ENCODE measurements at places on chromosomes 16 and 17.
A peak's percentile ranks its signal among the peaks of the same experiment; 100 is the strongest.

GRCh38 chr17:31411707-31412285 is 20.3 kb downstream of the RAB11FIP4 start:
- DNase-seq: no peak

DNA sequence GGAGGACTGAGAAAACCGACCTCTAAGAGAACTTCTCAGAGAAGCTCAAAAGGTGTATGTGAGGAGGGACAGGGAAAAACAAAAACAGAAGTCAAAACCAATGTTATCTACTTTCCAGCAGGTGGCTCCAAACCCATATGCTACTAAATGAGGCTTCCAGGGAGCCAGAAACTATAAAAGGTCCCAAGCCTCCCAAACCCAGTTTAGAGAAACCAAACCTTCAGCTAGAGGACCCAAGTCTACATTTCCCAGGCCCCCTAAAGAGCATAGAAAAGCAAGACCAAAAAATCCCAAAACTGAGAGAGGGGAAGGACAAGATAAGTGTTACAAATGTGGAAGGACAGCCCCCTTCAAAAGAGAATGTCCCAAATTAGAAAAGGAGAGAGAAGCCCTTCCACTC is 3.7 kb downstream of the HPR start:
- DNase-seq: no peak

GRCh38 chr16:84751947-84752346 is 52.1 kb downstream of the USP10 start:
- no peak for DNase-seq

- DNase-seq: no peak
These were observed 78.5 kb upstream of the CLEC3A start for GRCh38 chr16:77943801-77944200.

DNA sequence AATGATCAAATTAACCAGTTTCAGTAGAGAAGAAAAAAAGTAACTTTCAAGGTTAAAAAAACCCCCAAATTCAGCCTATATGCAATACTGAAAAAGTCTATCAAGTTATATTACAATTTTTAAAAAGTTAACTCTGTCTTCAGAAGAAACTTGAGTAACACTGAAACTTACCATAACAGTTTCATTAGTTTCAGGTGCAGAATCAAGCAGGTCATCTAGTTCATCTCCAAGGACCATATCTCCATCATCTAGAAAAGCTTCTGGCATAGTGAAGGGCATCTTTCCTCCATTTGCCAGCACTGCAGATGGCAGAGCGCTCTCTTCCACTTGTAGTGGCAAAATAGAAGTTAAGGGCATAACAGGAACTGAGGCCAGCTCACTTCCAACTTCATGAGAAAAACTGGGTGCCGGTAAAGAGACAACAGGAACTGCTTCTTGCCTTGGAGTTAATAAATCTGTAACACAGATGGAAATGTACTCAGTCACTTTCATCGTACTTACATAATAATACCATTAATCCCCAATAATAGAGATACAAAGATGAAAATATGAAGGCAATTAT is 22.9 kb downstream of the ZC3H7A start:
- no peak for DNase-seq

GRCh38 chr17:83152745-83153611 is 73.6 kb downstream of the METRNL start:
- DNase-seq: no peak

- DNase-seq: no peak
These were observed 246.9 kb upstream of the RBFOX1 start for GRCh38 chr16:7085776-7086175.

GRCh38 chr16:54266363-54266955 is 20.1 kb downstream of the IRX3 start:
- no peak for DNase-seq

DNA sequence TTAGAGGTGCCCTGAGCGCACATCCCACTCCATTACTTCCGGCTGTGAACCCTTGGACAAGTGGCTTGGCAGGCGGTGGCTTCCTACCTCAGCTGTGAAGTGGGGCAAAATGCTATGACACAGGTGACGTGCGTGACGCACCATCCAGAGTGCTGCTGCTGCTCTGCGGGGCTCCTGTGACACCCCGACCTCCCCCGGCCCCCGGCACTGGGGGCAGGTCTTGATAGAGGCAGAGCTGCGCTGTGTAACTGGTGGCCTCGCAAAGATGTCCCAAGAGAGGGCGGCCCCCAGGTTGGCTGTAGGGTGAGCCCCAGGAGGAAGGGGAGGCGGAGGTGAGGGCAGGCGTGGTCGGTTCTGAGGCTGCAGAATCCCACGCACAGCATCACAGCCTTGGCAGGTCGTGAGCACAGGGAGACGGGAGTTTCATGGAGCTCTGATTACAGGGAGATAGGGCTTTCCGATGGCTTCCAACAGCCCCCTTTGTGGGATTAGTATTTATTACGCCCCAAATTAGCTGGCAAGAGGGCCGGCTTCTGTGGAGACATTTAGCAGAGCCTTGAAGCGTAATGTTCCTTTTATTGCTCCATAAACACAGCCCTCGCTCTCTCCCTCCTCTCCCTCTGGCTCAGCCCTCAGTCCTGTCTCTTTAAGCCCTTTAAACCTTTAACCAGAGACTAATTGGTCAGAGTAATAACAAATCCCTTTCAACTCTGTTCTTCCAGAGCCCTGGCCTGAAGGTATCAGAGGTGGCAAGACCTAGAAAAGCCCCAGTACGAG is 328.1 kb downstream of the C16orf95 start:
- DNase-seq: no peak

DNA sequence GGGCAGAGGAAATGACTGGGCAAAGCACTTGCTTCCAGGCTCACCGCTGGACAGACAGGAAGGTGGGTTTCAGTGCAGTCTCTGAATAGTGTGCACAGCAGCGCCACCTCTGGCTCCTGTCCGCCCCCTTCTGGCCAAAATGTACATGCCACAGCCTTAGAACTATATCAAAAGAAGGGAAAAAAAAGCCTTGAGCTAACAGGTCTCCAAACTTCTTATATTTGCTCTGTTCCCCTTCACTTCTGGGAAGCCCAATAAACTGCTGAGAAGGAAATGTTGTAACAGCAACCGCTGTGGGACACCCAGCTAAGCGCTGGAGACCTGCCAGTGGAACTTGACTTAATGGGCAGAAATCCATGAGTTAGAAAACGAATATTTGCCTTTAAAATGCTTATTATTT is 17.5 kb downstream of the COG7 start:
- DNase-seq: peak; percentile 33

GRCh38 chr16:89084411-89084810 is 9.2 kb upstream of the ACSF3 start:
- DNase-seq: no peak

DNA sequence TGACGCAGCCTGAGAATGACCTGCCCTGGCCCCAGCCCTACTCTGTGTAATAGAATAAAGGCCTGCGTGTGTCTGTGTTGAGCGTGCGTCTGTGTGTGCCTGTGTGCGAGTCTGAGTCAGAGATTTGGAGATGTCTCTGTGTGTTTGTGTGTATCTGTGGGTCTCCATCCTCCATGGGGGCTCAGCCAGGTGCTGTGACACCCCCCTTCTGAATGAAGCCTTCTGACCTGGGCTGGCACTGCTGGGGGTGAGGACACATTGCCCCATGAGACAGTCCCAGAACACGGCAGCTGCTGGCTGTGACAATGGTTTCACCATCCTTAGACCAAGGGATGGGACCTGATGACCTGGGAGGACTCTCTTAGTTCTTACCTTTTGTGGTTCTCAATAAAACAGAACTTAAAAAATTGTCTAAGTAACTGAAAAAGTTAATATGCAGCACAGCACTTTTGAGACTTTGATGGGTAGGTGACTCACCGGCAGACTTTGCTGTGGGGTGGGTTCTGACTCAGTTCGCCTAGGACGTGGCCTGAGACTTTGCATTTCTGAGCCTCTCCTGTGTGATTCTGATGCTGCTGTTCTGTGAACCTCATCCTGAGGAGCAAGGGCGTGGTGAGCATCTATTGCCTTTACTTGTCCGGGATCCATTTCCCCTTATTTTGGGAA is 5.7 kb downstream of the LAT start:
- DNase-seq: no peak

DNA sequence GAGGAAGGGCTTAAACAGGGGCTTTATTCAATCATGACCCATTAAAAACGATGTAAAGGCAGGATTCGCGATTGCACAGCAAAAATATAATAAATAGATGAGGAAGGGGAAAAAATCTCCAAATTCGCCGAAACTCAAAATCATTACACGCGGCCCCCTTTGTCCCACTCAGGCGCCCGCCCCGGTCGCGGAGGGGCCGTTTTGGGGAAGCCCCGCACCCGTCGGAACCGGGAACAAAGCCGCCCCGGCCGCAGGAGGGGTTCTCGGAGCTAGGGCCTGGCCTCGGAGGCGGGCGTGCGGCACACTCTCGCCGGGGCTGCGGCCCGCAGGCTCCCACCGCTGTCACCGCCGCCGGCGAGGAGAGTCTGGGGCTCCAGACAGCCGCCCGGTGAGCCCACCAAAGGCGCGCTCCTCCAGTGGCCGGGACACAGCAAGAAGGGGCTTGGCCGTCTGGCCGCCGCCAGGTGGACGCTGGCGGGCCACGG is 521 bp downstream of the C16orf87 start:
- no peak for DNase-seq

DNA sequence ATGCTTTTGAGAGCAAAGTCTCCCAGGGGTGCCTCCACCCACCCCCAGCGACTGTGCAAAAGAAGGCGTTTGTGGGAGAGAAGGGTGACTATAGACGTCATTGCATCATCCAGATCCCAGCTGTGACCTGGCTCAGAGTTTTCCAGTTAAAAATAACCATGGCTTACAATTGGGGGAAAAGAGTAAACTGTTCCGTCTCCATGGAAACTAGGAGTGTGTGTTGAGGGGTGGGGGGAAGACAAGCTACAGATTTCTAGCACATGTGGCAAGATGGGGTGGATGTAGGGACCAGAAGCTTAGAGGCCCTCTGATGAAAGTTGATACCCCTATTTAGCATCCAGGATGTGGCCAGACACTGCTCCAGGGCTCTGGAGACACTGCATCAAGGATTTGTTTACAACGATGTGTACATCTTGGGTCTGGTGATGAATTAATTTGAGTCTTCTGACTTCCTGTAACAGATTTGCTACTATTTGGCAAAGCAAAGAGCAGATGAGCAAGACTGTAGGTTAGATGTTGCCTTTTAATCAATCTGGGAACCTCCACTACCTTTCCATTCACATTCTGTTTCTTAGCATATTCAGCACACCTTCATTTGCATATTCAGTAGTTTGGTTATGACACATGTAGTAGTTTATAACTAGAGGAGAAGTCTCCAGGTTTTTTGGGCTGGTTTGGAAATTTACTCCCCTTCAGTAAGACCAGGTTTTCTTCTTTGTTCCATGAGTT is 6.2 kb upstream of the DUSP14 start:
- no peak for DNase-seq

GRCh38 chr17:79443026-79443425 is 167.8 kb downstream of the RBFOX3 start:
- no peak for DNase-seq

GRCh38 chr16:12026741-12027490 is 50.4 kb downstream of the SNX29 start:
- DNase-seq: no peak

DNA sequence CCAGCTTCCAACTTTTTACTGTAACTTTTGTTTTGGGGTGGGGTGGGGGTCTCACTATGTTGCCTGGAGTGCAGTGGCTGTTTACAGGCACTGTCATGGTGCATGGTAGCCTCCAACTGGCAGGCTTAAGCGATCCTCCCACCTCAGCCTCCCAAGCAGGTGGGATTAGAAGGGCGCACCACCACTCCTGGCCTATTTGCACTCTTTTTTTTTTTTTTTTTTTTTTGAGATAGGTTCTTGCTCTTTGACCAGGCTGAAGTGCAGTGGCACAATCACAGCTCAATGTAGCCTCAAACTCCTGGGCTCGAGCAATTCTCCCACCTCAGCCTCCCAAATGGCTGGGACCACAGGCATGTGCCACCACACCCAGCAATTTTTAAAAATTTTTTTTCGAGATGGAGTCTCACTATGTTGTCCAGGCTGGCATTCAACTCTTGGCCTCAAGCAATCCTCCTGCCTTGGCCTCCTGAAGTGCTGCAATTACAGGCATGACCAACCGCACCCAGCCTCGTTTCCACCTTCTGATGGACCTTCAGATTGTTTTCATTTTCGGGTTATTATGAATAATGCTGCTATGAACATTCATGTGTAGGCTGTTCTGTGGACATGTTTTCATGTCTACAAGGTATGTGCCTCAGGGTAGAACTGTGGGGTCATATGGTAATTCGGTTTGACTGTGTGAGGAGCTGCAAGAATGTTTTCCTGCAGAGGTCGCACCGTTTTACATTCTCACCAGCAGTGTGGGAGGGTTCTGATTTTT is 10.9 kb downstream of the TRAP1 start:
- DNase-seq: no peak

DNA sequence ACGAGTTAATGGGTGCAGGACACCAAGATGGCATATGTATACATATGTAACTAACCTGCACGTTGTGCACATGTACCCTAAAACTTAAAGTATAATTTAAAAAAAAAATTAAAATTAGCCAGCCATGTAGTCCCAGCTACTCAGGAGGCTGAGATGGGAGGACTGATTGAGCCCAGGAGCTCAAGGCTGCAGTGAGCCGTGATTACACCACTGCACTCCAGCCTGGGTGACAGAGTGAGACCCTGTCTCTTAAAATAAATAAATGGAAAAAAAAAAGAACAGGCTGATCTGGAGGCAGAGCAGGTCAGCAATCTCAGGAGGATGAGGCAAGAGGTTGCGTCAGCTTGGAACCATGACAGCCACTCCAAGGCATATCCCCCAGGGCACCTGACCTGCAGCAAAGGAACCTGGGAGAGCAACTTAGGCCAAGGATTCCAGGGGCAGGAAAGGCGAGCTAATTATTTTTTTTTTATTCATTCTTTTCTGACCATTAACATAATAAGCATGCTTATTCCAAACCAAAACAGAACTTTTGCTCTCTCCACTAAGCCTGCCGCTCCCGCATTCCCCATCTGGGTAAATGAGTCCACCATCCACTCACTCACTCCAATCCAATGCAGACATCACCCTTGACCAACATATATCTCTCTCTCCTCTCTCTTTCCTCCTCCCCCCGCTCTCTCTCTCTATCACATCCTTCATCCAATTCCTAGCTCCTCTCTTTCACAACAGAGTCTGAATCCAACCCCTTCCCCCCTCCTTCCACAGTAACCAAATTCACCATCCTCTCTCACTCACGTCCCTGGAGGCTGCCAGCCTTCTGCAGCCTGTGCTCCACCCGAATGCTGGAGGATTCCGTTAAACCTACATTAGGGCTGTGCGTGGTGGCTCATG is 47.7 kb downstream of the TK2 start:
- DNase-seq: no peak

- no peak for DNase-seq
These were observed 129.4 kb downstream of the TANC2 start for GRCh38 chr17:63095459-63095858.

DNA sequence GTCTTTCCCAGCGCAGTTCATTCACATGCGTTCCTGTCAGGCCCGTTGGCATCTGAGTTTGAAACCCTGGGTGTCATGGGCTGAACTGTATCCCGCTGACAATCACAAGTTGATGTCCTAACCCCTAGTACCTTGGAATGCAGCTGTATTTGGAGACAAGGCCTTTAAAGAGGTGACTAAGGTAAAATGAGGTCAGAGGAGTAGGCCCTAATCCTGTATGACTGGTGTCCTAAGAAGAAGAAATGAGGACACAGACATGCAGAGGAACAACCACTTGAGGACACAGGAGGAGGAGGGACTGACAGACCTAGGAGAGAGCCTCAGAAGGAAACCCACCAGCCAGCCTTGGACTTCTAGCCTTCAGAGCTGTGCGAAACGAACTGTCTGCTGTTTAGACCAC is 33.1 kb downstream of the TRPV2 start:
- no peak for DNase-seq

- DNase-seq: no peak
These were observed 93.5 kb downstream of the CRISPLD2 start for GRCh38 chr16:84913315-84913714.

- DNase-seq: no peak
These were observed 81.6 kb upstream of the CHMP6 start for GRCh38 chr17:80910043-80910442.

GRCh38 chr17:16924696-16925440 is 47.0 kb downstream of the TNFRSF13B start:
- DNase-seq: no peak
